Renal cortex interstitium (tissue), 15 donors: ENCODE measurements at places on chromosomes 6 and 20. TPM values are rescaled to one million over a fixed set of nuclear protein-coding genes. Genes with fewer than 3 reads are reported as not detected.

Gene XKR7
- 0.39 TPM for polyA plus RNA-seq

Gene LY86
- polyA plus RNA-seq = 2.1 TPM

- DNase-seq = no peak
Observed at GRCh38 chr6:154548130-154548830, 37.8 kb upstream of the CNKSR3 start.

DNA sequence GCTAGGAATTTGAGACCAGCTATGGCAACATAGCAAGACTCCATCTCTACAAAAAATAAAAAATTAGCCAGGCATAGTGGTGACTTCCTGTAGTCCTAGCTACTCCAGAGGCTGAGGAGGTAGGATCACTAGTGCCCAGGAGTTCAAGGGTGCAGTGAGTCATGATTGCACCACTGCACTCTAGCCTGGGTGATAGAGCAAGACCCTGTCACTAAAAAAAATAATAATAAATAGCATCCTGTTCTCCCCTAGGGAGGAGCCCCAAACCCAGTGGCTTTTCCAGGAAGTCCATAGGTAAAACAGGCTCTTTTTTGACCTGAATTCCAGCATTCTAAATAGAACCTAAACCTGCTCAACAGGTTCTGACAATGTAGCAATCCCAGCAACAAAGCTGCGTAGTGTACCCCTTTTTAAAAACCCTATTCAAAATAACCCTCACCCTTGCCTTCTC, 192.0 kb downstream of the ALDH8A1 start:
- DNase-seq = no peak

- peak; percentile 11 for DNase-seq
Observed at GRCh38 chr6:68559716-68560115, 75.4 kb upstream of the ADGRB3 start.

Gene OLIG3
- polyA plus RNA-seq = not detected

DNA sequence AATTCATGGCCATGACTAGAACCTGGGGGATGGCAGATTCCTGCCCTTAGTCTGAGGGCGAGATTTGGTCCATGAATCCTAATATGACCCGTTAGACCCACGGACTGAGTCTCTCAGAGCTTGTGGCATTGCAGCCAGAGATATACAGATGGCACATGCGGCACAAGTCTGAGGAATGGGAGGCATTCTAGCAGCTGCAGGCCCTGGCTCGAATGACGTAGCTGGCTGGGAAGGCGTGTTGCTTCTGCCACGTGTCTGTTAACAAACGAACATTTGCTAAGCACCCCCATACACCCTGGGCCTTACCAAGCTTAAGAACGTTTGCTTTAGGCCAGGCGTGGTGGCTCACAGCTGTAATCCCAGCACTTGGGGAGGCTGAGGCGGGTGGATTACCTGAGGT, 68.0 kb downstream of the CD164 start:
- no peak for DNase-seq

- no peak for DNase-seq
Observed at GRCh38 chr6:148348335-148348734, 5.7 kb downstream of the SASH1 start.

DNA sequence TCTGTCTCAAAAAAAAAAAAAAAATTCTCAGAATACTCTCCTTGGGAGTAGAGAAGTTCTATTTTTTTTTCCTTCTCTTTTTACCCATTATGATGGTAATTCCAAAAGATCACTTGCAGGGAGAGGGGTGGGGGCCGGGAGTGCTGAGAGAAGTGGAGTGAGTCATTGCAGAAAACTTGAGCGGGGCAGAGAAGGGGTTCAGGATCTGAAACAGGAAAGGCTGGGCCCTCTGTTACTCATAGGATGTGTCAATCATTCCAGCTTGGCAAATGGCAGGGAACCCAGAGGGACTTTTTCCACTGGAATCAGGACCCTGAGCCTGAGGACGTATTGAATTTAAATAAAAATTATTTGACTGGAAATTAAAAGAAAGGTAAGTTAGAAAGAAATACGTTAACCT, 111.4 kb upstream of the ARMC2 start:
- no peak for DNase-seq

Gene ZBTB9
- 13.4 TPM for polyA plus RNA-seq

- DNase-seq = no peak
Observed at GRCh38 chr20:4327956-4328355, 312.6 kb upstream of the RNF24 start.

Gene BMP6
- polyA plus RNA-seq = 8.4 TPM

Gene JPH2
- polyA plus RNA-seq = 1.8 TPM

Gene TFAP2C
- polyA plus RNA-seq = 1.4 TPM

DNA sequence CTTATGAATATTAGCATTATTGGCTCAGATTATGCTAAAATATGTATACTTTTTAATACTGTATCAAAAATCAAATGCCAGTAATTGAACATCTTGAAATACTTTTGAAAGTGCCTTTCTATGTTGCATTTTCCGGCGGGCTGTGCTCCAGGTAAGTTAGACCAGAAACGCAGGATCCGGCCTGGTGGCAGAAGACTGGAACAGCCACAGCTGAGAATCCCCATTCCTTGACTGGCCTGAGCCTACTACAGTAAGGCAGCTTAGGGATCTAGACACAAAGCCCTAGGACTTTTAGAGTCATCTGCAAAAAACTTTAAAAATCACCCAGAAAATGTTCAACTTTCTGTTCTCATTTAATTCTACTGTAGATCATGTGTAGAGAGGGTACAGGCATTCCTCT, 138.8 kb upstream of the C6orf118 start:
- no peak for DNase-seq

GRCh38 chr6:169702840-169703246, 917 bp downstream of the C6orf120 start:
- no peak for DNase-seq

Gene PSORS1C1
- 0.30 TPM for polyA plus RNA-seq

DNA sequence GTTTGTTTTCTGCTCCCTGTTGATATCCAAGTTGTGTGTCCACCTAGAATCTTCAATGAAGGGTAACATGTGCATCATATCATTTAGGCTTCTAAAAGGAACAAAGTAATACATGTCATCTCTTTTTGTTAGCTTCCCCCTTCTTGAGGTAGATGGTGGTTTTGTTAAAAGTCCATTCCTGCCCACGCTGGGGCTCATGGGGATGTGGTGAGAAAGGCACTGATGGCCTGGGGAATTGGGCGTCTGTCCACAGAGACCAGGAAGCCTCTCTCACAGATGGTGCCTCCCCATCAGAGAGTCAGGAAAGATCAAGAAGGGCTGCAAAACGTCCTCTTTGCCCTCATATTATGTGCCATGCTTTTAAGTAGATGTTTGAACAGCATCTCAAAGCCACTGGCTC, 32.5 kb downstream of the GNAS start:
- no peak for DNase-seq

Gene AGER
- 23.8 TPM for polyA plus RNA-seq

GRCh38 chr6:130371921-130372420, 6.2 kb downstream of the TMEM200A start:
- no peak for DNase-seq

GRCh38 chr6:1524040-1524480, 85.7 kb upstream of the FOXC1 start:
- DNase-seq = peak; percentile 40
